Kidney epithelial cell (primary cell): ENCODE measurements at places on chromosomes 12 and 14.

- no peak for DNase-seq
Observed at GRCh38 chr14:67031920-67032774, 157.1 kb upstream of the GARIN2 start.

DNA sequence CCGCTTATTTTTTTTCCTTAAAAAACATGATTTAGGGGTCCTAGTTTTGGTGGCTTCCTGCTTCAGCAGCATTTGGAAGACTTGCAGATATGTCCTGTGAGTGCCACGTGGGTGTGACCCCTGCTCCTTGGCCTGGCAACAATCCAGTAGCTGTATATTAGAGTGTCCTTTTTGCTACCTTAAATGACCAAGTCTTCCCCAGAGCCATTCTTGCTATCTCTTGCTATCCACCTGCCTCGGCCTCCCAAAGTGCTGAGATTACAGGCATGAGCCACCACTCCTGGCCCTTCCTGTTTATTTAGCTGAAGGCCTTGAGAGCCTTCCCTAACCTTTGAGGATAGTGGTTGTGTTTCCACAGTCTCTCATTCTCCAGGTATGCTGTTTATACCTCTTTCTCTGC lies 17.0 kb downstream of the TPCN1 start:
- DNase-seq, result no peak

GRCh38 chr12:56884421-56884820 lies 49.8 kb downstream of the SDR9C7 start:
- no peak for DNase-seq

DNA sequence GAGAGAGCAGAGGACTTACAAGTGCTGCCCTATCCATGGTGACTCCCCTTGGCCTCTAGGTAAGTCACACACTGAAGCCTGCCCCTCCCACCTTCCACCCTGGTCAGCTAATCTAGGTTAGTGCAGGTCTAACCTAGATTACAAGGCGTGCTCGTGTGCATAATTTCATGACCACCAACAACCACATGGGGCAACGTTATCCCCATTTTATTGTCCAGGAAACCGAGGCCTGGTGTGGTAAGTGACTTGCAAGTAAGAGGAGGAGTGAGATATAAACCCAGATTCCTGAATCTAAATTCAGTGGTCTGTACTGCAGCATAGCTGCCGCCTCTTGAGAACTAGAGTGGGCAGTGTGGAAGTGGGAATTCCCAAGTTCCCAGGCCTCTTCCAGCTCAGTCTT lies 171.1 kb downstream of the DAD1 start:
- DNase-seq, result no peak

GRCh38 chr12:25864306-25865276 lies 93.9 kb upstream of the RASSF8 start:
- no peak for DNase-seq

DNA sequence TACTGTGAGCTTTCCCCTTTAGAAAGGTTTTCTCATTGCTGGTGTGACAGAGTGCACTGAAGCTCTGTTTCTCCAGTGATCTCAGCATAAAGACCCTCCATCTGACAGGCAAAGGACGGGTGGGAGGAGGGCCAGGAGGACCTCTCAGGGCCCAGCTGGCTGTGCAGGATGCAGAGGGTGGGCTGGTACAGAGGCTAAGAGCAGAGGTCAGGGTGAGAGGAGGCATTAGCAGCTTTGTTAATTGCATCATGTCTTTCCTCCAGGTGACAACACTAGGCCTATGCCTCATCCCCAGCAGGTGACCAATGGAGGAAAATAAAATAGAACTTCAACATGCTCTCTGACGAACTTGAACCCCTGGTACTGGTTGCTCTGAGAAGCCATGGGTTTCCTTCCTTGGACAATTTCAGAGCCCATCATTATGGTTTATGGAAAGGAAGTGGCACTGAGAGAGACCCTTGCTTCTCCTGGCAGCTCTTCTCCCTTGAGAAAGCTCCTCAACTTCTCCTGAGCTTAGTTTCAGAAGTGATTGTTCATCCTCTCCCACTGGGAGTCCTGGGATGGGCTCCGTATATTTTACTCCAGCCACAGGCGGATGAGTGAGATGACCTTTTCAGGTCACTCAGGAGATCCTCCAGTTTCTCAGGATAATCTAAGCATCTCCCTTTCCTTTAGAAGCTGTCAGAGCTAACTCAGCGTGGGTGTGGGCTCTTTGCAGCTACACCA lies 45.8 kb upstream of the ATP23 start:
- no peak for DNase-seq

DNA sequence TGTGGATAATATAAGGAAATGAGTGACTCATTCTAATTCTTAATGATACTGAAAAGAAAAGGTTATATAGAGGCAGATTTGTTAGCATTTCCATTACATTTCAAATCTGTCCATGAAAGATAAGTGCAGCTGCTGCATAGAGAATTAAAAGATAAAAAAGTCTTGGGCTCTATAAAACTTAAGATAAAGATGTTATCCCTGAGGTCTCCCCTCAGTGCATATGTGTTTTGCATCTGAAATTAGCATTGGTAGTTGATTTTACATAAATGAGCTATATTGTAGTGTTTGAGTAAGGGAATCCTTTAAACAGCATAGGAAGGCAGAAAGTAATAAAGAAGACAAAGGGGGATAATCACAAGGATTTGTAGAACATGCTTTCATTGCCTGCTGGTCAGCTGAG lies 206.2 kb downstream of the FSCB start:
- no peak for DNase-seq

- DNase-seq, result no peak
Observed at GRCh38 chr12:75969768-75970167, 61.8 kb downstream of the PHLDA1 start.

- DNase-seq, result no peak
Observed at GRCh38 chr12:131428091-131428685, 282.7 kb upstream of the SFSWAP start.

DNA sequence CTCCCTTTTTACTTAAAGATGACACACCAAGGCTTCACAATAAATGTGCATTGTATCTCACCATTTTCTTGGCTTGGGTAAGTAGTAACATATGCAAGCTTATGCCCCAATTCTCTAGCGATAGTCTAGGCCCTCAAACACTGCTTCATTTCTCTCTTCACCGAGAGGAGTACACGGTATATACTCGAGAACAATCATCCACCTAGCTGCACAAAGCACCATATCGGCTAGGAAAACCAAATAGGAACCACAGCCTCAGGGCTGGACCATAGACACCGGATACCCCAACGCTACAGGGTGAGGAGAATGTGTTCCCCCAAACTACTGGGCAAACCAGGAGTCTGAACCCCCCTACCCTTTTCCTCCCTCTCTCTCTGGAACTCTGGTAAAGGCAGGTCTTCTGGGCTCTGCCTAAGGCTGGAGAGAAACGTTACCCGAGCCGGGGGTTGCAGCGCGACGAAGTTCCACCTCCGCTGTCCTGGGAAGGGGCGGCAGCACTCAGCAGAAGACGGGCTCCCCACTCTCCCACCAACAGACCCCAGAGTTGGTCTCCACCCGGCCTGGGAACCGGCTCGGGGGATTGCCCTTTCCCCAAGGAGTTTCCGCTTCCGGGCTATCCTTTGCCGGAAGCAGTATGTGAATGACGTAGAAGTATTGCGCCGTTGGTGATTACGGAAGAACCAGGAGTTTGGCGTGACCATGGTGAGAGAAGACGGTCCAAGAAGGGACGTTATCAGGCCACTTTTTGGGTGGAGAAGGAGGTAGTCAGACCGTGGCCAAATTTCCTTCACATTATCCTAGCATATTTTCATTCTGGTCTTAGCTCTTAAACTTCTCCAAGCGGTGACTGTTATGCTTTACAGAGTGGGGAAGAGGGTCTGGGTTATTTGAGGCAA lies at the start of the genes AREL1 and FCF1:
AREL1 (minus strand) TSS at position 582 of the 896 bp plus-strand sequence. CDS start 27,465 bp downstream, outside the sequence.
FCF1 (plus strand) TSS at position 646 of the 896 bp plus-strand sequence; CDS start at position 700, 54 bp downstream.
- DNase-seq, result peak; percentile 61

DNA sequence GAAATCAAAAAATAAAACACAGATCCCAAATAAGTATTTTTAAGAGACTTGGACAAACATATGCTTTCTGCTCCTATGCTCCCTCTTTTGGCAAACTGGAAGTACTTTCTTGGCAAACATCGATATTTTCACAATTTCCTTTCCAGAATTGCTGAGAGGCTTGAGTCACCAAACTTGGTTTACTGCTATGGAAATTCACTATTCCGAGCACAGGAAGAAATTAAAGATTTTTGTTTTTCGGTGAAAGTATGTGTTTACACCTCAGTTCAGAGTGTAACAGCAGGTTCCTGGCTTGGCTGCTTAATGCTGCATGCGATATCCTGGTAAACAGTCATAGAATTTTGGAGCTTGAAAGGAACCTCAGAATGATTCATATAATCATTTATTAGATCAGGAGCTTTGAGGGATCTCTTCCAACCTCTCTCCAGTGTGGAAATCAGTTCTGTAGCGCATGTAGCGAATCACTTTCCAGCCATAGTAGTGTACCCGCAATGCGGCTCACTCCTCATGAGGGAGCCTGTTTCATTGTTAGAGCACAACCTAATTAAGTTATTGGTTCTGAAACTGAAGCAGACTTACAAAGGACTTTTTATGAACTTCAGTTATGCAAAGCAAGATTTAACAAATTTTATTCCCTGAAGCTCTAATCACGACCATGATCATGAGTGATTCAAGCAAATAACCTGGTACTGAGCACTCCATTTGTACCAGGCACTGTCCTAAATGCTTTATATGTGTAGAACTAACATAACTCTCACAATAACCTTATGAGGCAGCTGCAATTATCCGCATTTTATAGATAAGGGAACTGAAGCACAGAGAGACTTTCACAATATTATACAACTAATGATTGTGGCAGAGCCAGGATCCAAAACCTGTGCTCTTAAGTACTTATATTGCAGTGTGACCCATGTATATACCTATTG lies 56.4 kb upstream of the ATP2A2 start:
- DNase-seq, result peak; percentile 28
